ENCODE measurements at places on chromosomes 2 and 18.

DNA sequence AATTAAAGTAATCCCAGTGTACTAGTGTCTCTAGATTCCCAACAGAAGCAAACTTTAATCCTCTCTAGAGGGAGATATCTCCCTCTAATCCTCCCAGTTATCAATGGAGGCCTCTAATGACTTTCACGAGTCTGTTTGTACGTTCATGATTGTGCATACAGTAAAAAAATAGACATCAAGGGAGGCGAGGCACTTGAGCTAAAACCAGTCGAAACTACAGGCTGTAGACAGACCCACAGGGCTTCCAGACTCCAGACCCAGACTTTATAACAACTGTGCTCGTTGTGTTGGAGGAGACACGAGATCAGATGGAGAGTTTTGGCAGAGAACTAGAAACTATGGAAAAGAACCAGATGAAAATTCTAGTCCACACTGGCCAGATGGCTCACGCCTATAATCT is 7.0 kb downstream of the DGKD start:
- DNase-seq: no peak

DNA sequence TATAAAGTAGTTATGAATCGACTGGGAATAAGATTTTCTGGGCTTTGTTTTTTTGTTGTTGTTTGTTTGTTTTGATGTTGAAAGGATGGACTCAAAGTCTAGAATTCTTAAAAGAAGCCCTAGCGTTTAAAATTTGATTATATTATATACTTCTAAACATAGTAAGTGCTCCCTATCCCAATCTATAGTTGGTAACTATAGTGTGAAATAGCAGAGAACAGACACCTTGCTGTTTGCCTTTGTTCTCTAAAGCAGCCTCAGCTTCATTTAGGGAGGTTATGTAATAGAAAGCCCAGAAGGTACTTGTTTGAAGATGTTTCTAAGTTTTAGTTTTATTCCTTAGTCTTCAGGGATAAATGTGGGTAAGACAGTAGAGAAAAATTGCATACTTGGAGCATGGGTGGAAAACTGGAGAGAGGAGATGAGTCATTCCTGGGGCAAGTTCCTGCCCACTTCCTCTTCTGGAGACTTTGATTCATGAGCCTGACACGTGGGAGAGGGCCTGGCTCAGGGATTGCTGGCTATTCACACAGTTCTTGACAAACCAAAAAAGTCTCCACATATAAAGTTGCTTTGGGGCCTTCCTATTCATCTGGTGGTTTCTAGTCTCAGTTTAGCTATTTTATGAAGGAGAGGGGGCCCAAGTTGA is 131.9 kb downstream of the MYO1B start:
- DNase-seq: no peak

DNA sequence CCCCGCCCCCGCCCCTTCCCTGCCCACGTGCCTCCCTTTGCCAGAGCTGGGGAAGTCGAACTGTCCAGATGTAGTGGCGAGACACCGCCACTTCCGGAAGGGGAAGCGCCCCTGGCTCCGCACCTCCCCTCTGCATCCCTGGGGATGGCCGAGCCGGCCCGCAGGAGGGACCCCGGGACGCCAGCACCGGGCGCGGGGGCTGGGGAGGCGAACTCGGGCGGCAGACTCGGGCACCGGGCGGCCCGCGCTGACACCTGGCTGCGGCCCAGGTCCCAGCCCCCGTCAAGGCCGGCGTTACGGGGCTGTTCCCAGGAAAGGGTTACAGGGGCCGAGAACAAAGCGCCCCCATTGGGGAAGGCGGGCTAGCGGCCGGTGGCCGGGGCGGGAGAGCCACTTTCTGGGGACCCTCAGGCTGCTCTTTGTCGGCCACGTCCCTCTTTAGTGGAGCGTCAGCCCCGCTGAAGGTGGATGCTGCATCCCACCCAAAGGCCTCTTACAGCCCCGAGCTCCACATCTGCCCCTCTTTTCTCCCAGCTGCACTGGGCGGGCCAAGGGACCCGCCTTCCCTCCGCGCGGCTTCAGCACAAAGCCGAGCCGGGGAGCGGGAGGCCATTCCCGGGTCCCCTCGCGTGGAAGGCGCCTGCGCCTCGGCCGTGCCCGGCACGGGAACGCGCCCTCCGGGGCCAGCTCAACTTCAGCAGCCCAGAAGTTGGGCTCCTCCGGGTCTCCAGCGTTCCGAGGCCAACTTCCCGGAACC is 1.3 kb downstream of the SDC1 start:
- no peak for DNase-seq

DNA sequence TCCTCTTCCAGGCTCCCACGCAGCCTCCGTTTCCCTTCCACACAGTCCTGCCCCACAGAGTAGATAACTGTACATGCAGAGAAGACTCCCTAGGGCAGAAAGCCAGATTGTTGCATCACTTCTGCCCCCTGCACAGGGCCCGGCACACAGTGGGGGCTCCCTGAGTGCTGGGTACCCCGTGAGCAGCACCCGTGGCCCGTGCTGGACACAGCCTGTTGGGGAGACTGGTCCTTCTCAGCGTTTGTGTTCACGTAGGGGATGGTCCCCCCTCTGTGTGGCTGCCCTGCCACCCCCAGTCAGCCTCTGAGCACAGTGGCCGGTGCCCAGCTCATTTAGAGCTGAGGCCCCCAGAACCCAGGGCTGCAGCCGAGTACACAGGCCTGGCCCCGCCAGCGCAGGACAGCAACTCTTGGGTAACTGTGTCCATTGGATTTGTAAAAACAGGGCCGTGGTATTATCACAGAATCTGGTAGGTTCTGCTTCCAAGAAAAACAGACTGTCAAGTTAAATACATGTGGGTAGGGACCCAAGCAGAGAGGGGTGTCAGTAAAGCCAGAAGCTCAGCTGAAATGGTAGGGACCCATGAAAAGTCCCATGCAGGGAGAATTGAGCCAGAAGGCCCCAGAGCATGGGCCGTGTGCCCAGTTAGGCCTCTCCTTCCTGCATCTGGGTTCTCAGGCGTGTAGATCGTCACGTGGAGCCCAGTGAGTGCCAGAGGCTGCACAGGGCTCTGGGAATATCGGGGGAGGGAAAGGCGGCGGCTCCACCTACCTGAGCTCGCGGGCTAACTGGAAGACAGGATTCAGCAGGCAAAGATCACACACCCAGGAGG is 257.3 kb downstream of the ATAD2B start:
- DNase-seq: no peak

DNA sequence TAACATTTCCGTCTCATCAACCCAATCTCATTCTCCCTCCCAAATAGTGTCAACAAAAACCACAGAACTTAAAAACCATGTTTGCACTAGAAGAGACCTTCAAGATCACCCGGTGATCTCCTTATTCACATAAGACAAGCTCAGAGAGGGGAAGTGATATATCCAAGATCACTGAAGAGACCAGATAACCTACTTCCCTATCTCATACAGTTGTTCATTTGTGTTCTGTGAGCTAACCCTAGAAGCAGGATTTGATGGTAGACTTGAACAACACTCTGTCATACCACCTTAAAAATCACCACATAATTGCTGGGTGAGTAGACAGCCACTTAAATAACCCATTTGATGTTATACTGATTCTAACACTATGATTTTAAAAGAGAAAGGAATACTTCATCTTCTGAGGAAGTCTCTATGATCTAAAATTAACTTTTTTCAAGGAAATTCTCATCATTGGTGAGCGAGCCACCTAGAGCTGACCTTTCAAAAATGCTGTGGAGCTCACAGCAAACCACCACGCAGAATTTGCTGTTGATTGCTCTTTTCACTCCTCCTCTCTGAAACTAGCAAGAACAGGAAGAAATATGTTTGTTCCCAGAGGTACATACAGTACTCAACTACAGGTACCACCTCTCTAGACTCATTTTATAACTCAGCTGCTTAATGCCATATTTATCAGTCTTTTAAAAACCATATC is 15.1 kb downstream of the AAK1 start:
- no peak for DNase-seq

GRCh38 chr2:44596537-44597320 is 235.0 kb downstream of the CAMKMT start:
- DNase-seq: no peak

GRCh38 chr2:224523626-224524577 is 61.3 kb downstream of the CUL3 start:
- no peak for DNase-seq

Measured in stimulated activated CD8-positive, alpha-beta memory T cell treated with anti-CD3 and anti-CD28 coated beads, Interleukin-2, amount 100 ng/mL, for 1 hour (primary cell).